ENCODE measurements at places on chromosomes 2 and 18. TPM values are rescaled to one million over a fixed set of nuclear protein-coding genes. Genes with fewer than 3 reads are reported as not detected.

ASB1 gene
- 34.0 TPM for total RNA-seq

CPSF3 gene
- 53.8 TPM for total RNA-seq

FLACC1 gene
- total RNA-seq = 2.1 TPM

LBX2 gene
- 1.3 TPM for total RNA-seq

CCNYL1 gene
- total RNA-seq = 6.8 TPM

CFAP65 gene
- not detected for total RNA-seq

KCTD1 gene
- total RNA-seq = 2.0 TPM

COX5B gene
- 235 TPM for total RNA-seq

REG1B gene
- total RNA-seq = not detected

DOK1 gene
- total RNA-seq = 32.4 TPM

PLB1 gene
- 0.90 TPM for total RNA-seq

POTEC gene
- 0.04 TPM for total RNA-seq

DNA sequence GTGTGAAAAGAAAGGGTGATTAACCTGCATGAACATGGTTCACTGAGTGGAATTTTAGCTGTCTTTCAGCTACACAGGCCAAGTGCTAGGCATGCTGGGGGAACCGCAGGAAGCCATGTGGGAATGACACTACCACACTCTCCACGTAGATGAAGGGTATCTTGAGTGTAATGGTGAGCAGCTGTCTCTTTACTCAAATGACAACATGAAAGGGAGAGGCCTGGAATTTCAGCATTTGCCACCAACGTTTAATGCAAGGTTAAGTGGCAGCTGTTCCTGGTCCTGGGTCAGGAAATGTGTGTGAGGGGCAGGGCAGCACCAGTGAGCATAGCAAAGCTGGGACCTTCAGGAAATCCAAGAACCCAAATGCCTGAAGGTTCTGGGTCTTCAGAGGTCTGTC, 588.4 kb downstream of the SLC4A3 start:
- ATAC-seq = no peak

DNA sequence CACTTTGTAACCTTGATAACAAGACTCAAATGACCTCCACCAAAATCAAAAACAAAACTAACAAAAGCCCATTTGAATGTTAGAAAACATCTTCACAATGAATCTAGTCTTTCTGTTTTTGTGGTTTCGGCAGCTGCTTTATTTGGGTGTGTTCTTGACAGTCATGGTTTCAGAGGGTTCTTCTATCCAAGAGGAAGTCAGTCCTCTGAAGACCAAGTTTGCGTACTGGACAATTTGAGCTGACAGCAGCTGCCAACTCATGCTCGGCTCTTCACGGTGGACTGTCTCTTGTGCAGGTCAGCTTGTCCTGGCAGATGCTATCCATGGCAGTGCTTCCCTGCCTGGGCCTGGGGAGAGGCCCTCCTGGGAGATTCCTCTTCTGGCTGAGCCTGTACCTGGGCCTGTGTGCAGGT, 91.0 kb downstream of the TMEM17 start:
- ATAC-seq = peak; percentile 34

- no peak for ATAC-seq
Measured at GRCh38 chr2:38601463-38602135, 1.1 kb downstream of the HNRNPLL start.

GRCh38 chr2:224851811-224852210, 135.6 kb upstream of the CCDC195 start:
- no peak for ATAC-seq

- ATAC-seq = peak; percentile 32
Measured at GRCh38 chr2:160752475-160753330, 259.1 kb upstream of the RBMS1 start.

GRCh38 chr2:21032338-21033236, 11.3 kb downstream of the APOB start:
- no peak for ATAC-seq

DNA sequence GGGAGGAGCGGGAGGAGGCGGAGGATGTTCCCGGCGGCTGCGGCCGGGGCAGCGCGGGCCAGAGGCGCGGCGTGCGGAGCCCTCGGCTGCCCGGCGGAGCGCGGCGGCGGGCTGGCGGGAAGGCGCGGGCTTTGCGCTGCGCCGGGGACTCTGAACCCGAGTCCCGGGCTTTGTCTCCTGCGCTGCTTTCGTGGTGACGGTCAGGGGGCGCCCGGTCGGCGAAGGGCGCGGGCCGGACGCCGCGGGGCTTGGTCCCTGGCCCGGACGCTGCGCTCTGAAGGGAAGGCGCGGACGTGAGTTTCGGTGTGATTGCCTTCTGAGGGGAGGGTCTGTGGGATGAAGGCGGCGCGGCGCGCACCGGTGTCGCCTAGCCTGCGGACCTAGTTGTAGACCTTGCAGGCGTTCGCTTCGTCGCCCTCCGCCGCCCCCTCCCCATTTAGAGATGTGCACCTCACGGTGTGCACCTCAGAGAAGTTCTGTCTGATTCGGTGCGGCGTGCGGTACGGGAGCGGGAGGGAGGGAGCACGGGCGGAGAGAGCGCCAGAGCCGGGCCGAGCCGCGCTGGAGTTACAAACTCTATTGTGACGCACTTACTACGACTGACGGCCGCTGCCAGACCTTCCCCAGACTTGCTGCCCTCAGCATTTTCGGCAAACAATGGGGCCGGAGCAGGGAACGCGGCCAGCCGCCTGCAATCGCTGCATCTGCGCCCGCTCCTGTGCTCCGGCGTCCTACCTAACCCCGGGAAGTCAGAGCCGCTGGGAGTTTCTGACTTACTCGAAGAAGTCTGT, 2.1 kb downstream of the BCL2L11 start:
- peak; percentile 10 for ATAC-seq

DNA sequence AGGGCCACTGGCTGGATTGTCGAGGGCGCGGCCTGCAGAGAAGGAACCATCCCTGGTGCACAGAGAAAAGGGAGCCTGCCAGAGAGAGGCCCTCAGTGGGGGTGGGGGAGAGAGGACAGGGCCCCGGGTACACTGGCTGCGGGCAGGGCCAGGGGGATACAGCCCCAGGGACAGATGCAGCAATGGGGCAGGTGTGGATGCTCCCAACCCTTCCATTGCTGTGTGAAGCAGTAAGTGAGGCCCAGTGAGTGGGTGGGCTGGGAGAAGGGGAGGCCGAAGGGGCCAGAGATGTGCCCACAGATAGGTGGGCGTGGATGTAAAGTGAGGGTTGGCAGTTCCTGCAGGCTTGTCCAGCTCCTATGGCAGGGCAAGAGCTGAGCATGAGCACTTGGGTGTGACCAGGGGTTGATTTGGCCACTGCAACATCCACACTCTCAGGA, 7.4 kb downstream of the AGXT start:
- no peak for ATAC-seq

GRCh38 chr2:212328136-212328535, 210.5 kb downstream of the ERBB4 start:
- no peak for ATAC-seq

GRCh38 chr2:151178207-151178606, 83.5 kb downstream of the RBM43 start:
- no peak for ATAC-seq

GRCh38 chr2:102618452-102619413, 620 bp upstream of the SLC9A2 start:
- ATAC-seq = peak; percentile 37

GRCh38 chr2:181164699-181165098, 184.3 kb downstream of the UBE2E3 start:
- ATAC-seq = no peak

- no peak for ATAC-seq
Measured at GRCh38 chr2:24540011-24540477, 49.0 kb downstream of the NCOA1 start.

DNA sequence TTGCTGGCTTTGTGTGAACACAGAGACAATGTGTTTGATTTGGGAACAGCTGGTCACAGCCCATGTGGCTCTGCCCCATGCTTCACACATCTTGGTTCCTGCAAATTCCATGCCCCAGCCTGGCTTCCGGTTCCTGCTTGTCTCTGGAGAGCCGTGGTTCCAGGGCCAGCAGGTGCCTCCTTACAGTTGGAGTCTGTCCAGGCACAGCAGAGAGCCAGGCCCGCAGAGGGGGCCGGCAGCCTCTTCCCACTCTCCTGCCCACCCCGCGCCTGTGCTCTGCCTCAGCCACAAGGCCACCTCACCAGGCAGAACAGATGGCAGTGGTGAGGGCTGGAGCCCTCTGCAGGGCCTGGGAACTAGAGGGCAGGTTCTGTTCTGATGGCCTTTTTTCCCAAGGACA, 81.5 kb downstream of the LDLRAD4 start:
- no peak for ATAC-seq

- no peak for ATAC-seq
Measured at GRCh38 chr2:191155608-191156071, 4.8 kb upstream of the STAT4 start.

DNA sequence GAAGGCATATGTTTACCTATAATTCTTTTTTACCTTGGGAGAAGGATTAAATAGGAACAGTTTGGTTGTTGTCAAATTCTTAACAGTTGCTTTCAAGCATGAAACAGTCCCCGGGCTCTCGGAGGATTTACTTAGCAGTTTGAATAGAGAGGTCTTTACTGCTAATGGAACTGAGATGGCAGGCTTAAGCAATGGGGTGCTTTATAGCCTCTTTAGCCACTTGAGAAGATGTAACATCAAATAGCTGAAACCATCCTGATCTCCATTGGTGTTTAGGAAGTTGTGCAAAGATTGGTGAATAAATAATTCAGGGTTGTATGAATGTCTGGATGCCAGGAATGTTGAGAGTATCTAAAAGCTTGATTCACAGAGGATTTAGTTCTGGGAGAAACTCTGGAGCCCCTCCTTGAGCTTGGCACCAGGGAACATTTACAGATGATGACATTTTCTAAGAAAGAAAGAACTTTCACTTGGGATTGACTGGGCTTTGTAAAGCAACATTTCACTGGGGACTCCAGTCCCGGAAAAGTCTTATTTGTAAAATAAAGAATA, 51.9 kb downstream of the PTPRM start:
- ATAC-seq = no peak

- ATAC-seq = no peak
Measured at GRCh38 chr18:61281431-61281830, 51.8 kb upstream of the CDH20 start.

DNA sequence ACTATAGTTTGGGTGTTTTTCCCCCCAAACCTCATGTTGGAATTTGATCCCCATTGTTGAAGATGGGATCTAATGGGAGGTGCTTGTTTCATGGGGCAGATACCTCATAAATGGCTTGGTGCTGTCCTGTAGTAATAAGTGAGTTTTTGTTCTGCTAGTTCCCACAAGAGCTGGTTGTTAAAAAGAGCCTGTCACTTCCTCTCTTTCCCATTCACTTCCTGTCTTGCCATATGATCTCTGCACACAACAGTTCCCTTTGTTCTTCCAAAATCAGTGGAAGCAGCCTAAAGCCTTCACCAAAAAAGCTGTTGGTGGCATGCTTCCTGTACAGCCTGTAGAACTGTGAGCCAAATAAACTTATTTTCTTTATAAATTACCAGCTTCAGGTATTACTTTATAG, 768.2 kb upstream of the VRK2 start:
- ATAC-seq = no peak

- ATAC-seq = no peak
Measured at GRCh38 chr2:44301111-44301510, 25.8 kb downstream of the SLC3A1 start.

- ATAC-seq = peak; percentile 58
Measured at GRCh38 chr18:23970161-23971096, 44.1 kb upstream of the TTC39C start.

GRCh38 chr18:12305930-12306629, 2.0 kb upstream of the TUBB6 start:
- ATAC-seq = no peak

GRCh38 chr18:44924785-44925499, 244.3 kb downstream of the SETBP1 start:
- no peak for ATAC-seq

GRCh38 chr2:146451972-146452371, 1392.9 kb upstream of the ACVR2A start:
- ATAC-seq = no peak

DNA sequence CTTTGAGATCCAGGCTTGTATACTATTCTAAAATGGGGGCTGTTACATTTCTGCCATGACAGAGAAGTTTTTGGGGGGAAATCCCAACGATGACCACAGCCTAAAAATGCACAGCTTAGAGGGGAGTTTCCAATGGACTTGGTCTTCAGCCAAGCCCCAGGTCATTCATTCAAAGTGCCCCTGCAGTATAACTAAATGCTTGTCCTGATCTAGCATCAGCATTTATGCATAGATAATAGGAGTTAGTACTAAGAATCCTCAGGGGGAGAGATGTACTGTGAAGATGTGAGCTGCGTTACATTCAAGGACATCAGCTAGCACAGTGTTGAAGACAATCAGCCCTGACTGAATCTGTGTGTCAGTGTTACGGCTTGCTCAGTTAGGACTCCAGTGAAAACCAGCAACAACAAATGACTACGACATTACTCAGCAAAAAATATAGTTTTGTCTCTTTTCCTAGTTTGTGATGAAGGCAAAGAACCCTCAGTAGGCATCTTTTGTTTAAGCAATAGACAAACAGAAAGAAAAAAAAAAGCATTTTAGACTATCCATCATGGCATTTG, 160.9 kb downstream of the ZEB2 start:
- ATAC-seq = peak; percentile 64

DNA sequence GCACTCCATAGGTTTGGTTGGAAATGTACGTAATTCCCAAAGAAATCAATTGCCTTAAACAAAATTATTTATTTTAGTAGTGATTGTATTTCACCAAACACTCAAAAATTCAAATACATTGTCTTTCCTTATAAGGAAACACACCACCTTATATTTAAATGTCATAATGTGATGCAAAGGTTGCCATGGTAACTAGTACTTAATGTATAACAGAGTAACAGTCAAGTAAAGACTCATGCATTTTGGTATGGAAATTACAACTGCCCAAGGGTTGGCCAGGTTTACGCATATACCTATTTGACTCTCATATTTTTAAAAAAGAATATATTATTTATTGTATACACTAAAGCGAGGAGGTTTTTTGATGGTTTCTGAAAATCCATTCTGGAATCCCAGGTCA, 231.2 kb downstream of the TCF4 start:
- no peak for ATAC-seq

GRCh38 chr2:238895891-238896600, 48.2 kb downstream of the TWIST2 start:
- no peak for ATAC-seq

DNA sequence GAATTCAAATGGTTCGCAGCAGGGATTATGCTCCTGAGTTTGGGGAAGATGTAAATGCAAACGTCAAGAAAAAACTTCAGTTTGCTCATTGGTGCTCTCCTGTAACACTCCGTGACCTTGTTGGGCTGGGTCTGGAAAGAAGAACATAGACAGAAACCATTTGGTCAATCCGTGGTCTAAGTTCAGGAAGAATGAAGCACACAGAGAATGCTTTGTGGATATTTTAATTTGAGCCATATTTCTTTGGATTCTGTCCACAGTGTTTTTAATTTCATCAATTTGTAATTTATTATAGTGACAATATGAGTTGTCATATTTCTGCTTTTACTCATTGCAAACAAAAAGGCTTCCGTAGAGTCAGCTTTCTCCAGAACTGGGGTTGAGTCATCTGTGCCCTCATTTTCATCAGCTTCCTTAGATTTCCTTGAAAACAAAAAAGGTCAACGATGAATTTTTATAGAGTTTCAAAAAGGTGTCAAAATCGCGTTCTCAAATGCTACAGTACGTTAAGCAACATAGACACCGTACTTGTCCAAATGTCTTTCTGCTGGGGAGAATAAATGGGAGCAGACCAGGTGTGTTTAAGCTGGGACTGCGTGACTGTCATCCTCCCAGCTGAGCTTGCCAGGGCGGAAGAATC, 606.4 kb downstream of the RNF144A start:
- peak; percentile 70 for ATAC-seq
